ENCODE measurements at places on chromosomes 12 and 14.

GRCh38 chr12:98280621-98281020, 234.8 kb upstream of the TMPO start:
- DNase-seq: no peak

DNA sequence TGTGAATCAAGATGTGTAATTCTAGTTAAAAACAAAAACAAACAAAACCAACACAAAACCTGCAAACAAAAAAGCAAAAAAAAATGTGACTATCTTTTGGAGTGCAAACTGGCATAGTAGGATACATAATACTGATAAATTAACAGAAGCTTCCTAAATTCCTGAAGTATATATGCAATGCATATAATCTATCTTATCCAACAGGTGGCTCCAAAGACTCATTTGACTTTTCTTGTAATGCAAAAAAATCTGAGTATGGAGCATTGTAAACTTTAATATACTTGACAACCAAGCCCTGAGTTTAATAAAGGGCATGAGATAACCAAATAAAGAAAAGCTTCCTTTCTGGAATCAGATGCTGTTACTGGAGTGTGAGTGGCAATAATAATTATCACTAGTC, 1003.6 kb downstream of the FSCB start:
- no peak for DNase-seq

GRCh38 chr14:91228112-91229004, 16.1 kb downstream of the GPR68 start:
- DNase-seq: no peak

DNA sequence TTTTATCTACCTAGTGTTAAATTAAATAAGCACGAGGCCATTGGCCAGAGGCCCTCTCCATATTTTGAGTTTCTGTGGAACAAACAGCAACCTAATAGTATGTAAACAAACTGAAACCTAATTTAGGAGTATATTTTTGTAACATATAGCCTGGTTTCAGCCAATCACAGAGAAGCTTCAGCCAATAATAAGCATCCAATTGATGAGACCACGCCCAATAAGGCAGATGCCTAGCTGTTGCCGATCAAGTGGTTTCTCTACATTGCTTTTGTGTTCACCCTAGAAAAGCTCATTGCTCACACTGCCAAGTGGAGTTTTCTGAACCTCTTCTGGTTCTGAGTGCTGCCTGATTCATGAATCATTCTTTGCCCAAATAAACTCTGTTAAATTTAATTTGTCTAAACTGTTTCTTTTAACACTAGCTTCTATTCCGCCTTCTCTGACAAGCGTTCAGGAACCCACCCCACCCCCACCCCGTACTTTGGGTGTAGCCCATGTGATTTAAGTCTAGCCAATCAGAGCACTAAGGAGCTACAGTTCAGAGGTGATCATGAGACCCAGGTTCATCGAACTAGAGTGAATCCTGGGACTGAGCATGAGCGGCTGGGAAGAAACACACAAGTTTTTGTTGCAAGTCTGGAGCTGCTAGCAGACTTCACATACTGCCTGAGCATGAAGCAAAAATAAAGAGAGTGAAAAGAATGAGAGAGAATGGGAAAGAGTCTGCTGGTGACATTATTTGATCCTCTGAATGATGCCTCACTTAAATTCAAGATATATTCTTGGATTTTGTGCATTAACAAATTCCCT, 21.5 kb upstream of the LTA4H start:
- no peak for DNase-seq

- no peak for DNase-seq
These were observed 407.3 kb downstream of the AEBP2 start for GRCh38 chr12:19846574-19846973.

GRCh38 chr12:46446645-46447044, 74.1 kb upstream of the SLC38A2 start:
- DNase-seq: no peak

- DNase-seq: no peak
These were observed 315.6 kb upstream of the ATP2B1 start for GRCh38 chr12:90024262-90024661.

DNA sequence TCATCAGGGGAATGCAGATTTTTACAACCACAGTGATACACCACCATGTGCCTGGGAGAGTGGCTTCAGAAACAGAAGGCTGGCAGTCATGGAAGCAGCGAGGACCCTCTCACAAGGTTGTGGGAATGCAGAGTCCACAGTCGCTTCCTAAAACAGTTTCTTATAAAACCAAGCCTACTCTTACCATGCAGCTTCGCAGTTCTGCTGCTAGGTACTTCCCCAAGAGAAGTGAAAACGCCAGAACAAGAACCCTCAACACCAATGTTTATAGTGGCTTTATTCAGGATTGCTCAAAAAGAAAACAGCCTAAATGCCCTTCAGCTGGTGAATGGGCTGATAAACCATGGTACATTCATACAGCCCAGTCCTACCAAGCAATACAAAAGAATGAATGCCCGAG, 87.2 kb downstream of the DDX51 start:
- no peak for DNase-seq

DNA sequence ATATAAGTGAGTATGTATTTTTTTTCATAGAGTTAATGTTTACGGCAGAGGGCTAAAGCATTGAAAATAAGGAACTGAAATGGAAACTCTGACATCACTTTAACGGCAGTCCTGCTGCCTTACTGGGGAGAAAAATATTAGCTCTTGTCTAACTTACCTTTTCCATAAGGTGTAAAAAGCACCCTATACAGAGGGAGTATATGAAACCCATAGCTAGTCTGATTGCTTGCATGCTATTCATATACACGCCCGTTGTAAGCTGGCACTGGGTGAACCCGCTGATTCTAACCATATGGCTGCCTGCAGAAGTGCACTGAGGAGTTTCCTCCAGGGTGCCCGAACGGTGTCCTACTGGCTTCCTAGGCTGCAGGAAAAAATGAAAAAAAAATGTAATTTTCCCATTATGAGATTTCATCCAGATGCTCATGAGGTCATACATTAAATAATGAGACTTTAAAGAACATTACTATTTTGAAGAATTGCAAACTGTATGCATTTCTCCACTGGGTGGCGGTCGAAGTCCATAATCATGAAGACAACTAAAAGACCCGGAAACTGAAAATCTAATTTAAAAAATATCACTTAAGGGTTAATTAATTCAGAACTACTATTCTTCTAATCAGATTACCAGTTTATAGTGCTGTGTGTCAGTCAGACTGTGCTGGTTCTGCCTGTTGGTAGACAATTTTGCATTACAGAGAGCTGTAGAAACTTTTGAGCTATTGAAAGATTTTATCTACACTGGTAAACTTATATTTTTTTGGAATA, 144.7 kb downstream of the ALX1 start:
- DNase-seq: no peak

DNA sequence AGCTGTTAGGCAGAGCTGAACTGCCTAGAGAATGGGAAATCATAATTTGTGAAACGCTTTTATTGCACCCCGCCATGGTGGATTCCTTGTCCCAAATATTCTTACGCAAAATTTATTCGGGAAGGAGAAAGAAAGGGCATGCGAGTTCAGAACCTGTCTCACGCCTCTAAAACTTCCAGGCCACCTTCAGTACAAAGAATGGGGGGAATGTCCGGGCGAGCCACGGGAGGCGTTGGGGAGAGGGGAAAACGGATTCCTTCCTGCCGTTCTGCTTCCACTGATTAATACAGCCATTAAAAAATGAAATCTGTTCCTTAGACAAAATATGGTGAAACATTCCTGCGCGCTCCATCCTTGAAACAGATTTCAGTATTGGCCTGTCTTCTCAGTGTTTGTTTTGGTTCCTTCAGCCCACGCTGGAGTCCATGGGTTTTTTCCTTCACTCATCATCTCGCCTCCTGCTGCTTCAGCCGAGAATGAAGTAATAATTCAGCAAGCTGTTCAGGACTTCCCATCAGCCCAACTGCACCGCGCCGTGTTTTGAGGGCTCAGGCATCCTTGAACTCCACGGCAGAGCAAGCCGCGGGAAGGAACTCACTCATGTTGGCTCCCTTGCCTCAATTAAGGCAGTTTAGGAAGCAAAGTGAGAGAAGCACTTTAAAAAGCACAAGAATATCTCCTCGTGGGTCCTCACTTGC, 47.7 kb upstream of the CDKN3 start:
- no peak for DNase-seq

GRCh38 chr12:57888409-57889157, 42.1 kb upstream of the CTDSP2 start:
- DNase-seq: no peak

- no peak for DNase-seq
These were observed 3.7 kb downstream of the ANG start for GRCh38 chr14:20692116-20692751.

GRCh38 chr14:64508215-64508776, 3.7 kb downstream of the ZBTB1 start:
- DNase-seq: no peak

- no peak for DNase-seq
These were observed 8.1 kb downstream of the PTPN6 start for GRCh38 chr12:6959058-6959804.

DNA sequence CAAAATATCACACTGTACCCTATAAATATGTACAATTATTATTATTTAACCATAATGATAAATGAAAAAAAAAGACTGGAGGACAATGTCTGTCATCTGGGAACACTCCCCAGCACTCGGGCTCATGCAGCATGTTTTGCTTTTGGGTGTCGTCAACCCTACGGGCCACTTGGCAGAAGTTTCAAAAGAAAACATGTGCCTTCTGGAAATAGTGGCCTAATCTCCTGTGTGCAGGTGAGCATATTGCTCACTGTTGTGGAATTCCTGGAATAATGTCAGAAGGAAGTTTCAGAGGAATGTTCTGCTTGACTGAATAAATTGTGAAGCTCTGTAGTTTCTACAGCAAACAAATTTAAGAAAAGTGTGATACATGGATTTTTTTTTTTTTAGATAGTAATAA, 298.3 kb downstream of the SSPN start:
- no peak for DNase-seq

- DNase-seq: no peak
These were observed 323.0 kb downstream of the FLRT2 start for GRCh38 chr14:85852906-85853305.

DNA sequence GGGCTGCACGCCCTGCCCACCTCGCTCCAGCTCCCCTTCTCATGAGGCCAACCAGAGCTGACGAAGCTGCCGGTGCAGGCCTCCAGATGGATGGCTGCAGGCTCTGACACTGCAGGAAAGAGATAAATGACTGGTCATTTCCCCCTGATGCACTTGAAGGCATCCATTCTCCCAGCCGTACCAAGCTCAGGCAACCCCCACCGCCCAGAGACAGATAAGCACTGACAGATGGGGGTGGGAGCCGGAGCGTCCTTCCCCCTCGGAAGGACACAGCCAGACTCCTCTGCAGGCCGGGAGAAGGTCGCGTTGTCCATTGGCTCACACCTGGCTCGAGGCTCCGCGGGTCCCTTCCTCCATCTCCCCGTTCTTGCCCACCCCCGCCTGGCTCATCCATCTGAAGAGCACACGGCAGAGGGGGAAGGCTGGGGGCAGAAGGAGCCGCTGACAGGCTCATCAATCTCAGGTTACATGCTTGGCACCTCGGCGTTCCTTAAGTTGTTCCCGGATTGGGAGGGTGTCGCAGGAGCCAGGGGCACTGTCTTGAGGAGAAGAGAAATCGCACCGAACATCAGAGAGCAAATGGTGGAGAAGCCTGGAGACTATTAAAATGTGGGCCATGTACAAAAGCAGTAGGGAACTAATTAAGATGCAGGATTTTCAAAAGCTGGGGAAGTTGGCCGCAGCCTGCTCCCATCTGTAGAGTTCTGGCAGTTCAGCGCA, 151.6 kb downstream of the DPF3 start:
- no peak for DNase-seq

DNA sequence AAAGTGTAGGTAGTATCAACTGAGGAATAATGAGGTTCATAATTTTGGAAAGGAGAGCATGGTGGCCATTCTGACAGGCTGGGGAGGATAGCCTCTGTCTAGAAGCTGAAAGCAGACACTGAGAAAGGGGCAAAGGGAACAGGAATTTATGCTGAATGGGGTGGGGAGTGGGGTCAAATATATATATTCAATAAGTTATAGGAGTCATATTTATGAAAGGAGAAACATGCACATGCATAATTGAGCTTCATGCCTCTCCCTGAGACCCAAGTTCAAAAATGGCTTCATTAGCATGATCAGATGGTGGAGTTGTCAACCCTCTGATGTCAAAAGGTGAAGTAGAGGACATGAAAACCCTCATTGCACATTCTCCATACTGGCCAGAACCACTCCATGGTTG, 33.9 kb upstream of the ARID2 start:
- DNase-seq: no peak

DNA sequence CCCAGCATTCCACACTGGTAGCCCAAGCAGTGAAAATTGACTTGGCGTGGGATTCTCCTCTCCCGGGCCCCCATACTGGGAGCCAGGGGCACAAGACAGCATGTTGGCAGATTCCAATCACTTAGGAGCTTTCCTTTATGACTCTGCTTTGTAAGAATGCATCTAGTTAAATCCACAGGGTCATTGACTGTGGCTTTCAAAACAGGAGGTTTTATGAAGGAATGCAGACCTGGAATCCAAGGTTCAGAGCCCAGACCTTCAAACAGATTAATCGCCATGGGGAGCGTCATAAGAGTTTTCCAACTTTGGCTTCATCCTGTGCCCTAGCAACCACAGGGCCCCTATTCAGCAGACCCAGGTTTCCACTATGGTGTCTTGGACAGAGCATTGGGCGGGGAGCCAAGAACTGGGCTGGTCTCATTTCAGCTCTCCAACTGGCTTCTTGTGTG, 76.4 kb upstream of the RMST start:
- no peak for DNase-seq

- DNase-seq: no peak
These were observed 65.4 kb downstream of the C14orf132 start for GRCh38 chr14:96104469-96105057.

- DNase-seq: no peak
These were observed 114.2 kb downstream of the PDE3A start for GRCh38 chr12:20482491-20483054.
